Activated effector memory CD4-positive, alpha-beta T cell treated with Interleukin-2 at 50 U/mL for 16 hours (primary cell): ENCODE measurements at places on chromosomes 5 and 9.

GRCh38 chr5:157971571-157972216 is 112.7 kb upstream of the CLINT1 start:
- no peak for DNase-seq

DNA sequence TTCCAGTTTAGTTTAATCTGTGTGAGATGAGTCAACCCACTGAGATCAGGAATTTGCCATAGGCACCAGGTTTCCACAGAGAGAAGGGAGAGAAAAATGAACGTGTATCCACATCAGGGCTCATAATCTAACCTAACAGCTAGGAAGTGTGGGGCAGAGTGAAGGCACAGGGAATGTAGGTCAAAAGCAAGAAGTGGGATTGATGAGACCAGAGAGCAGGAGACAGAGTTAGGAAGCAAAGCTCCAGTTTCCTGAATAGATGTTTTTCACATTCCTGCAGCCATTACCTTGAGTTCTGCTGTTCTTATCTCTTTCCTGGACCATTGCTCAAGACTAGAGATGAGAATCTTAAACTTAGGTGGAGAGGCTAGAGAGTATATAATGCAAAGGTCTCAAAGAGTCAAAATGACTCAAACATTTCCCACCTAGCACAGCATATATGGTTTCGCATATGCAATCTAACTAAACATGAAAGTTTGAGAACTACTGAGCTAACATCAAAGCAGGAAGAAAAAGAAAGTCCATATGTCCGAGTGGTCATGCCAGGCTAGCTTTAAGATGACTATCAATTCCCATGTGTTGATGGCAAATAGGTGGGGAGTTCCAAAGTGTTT is 41.1 kb upstream of the GNAQ start:
- DNase-seq, result no peak

DNA sequence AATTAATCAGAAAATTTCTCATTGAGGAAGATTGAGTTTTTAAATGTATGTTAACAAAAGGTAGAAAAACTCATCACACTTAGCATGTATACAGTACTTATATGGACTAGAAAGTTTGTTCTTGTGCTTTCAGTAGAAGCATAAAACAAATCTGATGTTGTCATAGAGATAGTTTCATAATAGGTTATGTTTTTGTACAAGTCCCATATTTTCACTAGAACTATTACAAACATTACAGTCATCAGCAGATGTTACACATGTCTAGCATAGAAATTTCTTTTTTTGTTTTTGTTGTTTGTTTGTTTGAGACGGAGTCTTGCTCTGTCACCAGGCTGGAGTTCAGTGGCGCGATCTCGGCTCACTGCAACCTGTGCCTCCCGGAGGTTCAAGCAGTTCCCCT is 131.4 kb downstream of the COMMD10 start:
- no peak for DNase-seq

GRCh38 chr5:60457233-60457632 is 242.7 kb downstream of the DEPDC1B start:
- no peak for DNase-seq

GRCh38 chr5:124172389-124173003 is 573.9 kb downstream of the ZNF608 start:
- DNase-seq, result no peak

DNA sequence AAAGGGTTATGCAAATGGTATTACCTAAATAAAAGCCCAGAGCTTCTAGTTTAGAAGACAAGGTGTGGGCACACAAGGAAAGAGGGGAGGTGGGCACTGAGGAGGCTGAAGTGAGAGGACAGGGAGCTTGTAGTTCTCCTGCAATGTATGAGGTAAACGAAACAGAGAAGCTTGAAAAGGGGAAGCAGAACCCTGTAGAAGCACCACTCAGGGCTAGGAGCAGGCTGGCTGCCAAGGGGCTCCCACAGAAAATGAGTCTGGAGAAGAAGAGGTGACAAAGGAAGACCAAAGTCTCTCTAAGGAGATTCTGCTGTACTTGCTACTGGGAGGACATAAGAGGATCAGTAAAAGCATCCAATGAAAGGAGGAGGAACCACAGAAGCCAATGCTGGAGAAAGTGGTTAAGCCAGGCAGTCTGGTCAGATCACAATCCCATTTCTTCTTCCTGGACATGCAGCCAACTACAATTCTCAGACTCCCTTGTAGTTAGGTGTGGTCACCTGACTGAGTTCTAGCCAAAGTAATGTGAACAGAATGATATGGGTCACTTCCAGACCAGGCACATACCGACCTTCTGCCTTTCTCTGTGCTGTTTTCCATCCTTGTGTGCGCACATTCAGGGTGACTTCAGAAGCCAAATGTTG is 174.5 kb upstream of the MAP3K1 start:
- no peak for DNase-seq

DNA sequence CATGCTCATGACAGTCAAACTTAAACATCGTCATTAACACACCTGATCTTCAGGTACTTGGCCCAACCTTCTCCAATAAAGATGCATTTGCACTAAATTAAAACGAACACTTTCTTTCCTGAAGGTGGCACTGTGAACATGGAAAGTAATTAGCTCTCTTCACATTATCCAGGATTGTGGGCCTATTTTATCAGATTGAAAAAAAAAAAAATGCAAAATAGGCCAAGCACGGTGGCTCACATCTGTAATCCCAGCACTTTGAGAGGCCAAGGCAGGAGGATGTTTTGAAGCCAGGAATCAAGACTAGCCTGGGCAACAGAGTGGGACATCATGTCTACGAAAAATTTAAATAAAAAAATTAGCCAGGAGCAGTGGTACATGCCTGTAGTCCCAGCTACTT is 14.4 kb upstream of the CDC20B start:
- no peak for DNase-seq

DNA sequence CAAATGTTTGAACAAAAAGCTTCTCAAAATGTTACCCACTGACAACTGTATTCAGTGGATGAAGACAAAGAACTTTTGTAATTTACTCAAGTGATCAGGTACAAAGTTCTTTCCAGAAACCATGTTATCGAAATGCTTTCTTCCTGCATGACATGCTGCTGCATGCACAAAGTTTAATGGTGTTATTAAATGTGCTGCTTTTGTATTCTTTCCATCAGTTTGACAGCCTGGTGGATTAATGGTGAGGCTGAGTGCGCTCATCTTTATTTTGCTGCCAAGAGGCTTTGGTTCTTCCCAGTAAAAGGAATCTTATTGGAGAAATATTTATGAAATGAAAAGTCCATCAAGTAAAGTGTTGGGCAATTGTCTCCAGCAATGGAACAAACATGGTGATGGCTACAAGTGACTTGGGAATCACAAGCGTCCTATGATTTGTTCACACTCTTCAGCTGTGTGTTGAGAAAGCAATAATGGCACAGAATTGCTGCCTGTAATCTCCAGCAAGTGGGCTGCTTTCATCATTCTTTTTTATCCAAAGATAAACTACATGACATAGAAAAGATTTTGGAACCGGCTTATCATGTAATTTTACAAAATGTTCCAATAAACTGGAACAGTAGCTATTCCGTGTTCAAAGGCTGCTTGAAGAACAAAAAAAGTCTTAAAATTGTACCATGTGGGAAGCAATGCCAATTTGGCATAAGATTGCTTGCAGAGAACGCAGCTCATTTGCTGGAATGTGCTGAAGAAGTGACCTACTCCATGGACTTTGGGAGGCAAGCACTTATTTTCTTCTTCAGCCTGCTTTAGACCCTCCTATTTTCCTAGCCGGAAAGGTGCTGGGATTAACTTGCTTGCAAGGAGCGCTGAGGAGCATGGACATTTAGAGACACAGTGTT is 153.1 kb downstream of the HSD17B3 start:
- no peak for DNase-seq

GRCh38 chr9:114785866-114786650 is 19.8 kb downstream of the TNFSF15 start:
- no peak for DNase-seq
